NK-92 treated with Interleukin-12 subunit alpha and Interleukin-12 subunit beta, amount 100 ng/mL, for 24 hours (cell line): ENCODE measurements at places on chromosomes 3 and 15.

- DNase-seq = no peak
Observed at GRCh38 chr3:72829701-72830100, 18.5 kb downstream of the SHQ1 start.

GRCh38 chr3:152270937-152271336 lies 2.2 kb downstream of the MBNL1 start:
- no peak for DNase-seq

DNA sequence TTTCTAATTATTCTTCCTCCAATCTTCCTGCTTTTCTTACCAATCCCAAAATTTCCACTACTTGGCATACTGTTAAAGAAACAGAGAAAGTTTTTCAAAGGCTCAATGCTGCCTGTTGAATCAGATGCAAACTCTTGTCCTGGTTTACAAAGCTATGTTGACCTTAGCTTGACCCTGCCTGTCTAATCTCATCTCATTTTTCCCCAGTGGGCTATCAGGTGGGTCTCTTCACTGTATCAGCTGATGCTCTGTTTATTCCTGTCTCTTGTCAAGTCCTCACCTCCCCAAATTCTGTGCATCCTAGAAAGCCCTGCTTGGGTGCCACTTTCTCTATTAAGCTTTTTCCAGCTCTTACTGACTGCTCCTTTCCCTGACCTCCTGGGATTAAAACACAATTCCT lies 18.2 kb downstream of the NFKBIZ start:
- no peak for DNase-seq

DNA sequence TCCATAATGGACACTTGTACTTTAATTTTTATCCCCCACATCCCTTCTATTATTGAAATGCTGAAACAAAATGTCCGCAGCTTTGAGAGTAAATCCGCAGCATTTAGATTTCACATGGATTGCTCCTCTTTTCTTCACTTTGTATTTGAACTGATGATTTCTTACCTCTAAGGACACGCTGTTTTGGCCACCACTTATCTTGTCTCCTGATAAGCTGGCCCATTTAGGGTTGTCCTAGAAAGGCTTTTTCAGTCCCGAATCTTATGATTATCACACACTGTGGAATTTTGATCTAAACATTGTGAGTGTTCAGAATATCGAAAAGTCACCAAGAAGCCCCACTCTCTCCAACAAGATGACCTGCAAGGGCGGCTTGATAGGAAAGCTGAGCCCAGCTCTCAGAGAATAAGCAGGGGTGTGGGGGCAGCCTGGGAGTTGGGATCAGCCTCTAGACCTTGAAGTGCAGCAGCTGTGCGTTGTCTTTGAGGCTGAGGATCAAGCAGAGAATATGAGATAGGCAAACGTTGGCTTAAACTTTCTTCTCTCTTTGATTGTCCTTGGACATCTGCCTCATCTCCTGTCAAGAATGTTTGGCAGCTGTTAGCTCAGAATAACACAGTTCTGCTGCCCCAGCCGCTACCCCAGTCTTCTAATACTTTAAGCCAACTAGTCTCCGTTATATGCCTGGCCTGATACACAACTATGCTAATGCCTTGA lies 399.7 kb upstream of the NR2F2 start:
- no peak for DNase-seq

GRCh38 chr3:110971010-110971601 lies 100.5 kb upstream of the NECTIN3 start:
- DNase-seq = no peak

GRCh38 chr15:96234109-96234892 lies 96.2 kb upstream of the NR2F2 start:
- no peak for DNase-seq

GRCh38 chr3:141708367-141708766 lies 29.7 kb upstream of the RNF7 start:
- DNase-seq = no peak

DNA sequence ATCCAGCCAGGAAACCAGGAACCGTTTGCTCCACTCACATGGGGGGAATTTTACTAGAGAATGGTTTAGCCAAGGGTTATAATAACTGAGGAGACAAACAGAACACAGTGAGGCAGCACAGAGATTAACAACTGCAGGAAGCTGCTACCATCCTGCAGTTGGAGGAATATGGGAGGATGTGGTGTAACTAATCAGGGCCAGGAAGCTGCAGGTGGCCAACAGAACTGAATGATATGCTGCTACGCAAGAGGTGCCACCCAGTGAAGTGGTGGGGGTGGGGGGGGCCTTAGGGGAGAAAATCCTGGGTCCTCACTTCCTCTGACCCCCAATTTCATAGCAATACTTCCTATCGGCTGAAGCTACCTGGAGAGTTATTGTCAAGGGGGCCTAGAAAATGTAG lies 306.4 kb upstream of the STT3B start:
- no peak for DNase-seq

- no peak for DNase-seq
Observed at GRCh38 chr3:4753073-4753691, 226.1 kb upstream of the BHLHE40 start.

DNA sequence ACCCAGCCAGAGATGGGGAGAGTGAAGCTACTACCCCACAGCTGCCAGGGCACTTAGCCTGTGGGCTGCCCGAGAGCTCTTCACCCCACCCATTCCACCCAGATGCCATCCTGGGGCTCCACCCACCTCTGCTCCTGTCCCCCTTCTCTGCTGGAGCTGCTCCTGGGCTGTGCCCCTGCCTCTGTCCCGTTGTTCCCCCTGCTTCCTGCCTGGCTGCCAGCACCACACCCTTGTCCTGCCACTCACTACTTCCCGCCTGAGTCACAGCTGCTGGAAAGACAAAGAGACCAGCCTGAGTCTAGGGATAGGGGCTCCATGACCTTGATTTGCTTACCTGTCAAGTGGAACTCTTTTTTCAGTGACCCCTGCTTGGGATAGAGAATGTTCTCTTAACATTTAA lies 12.4 kb downstream of the GNAI2 start:
- no peak for DNase-seq

DNA sequence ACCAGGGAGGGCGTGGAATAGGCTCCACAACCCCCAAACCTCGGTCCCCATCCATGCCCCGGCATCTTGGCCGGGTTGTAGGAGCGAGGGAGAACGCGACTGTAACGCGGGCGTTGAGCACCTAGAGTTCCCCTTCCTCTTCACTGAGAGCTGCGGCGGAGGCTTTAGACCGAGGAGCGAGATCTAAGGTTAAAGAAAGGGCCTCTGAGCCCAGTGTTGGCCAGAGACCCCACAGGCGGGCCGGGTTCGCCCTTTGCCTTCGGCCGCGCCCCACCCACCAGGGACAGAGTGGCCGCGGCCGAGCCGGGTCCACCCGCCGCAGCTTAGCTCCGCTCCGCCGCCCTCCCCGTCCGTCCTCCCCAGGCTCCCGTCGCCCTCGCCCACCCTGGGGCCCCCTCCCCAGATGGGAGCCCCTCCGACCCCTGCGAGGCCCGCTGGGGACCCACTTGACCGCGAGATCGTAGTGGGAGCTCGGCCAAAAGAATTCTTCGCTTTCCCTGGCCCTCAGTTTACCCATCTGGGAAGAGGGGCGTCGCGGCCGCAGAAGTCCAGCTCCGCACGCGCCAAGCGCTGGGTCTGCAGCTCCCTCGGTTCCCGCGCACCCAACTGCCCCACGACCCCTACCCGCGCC lies 425 bp downstream of the ANPEP start:
- no peak for DNase-seq

GRCh38 chr3:148307443-148307843 lies 390.3 kb upstream of the AGTR1 start:
- DNase-seq = no peak

- DNase-seq = no peak
Observed at GRCh38 chr3:141386611-141387111, 18.4 kb downstream of the ZBTB38 start.

DNA sequence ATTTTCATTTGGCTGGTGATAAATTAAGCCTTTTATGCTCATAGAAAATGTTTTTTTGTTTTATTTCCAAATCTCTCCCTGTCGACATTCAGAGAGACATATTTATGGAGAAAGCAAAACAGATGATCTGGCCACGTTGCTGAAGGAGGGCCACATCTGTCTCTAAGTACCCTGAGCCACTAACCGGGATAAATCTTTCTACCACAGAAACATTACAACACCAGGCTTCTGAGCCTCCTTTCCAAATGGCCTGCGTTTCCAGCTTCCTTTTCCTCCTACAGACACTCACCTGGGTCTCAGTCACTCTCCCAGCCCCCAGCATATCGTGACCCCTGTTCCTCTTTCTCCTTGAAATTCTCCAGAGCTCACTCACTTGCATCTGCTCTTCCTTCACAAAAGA lies 161.0 kb downstream of the ARRDC4 start:
- no peak for DNase-seq

- no peak for DNase-seq
Observed at GRCh38 chr3:134447351-134447750, 38.4 kb downstream of the ANAPC13 start.

DNA sequence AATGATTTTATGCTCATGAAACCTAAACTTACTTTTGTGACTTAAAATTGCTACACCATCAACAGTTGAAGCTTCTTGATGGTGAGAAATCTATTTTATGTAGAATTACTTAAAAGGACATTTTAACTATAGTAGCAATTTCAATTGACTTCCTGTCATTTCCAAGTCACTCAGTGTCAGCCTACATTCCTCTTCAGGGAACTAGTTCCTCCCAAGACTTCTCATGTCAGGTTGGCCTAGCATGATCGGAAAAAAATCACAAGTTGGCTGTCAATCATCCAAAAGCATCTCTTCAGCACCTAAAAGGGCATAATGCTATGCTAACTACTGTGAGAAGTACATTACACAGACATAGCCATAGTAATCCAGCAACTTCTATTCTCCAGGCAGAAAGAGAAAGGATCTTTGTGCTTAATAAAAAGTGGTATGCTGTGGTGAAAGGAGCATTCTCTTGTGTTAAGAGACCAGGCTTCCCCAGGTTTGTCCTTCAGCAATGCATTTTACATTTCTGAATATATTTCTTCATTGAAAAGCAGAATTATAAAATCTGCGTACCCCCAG lies 893.7 kb downstream of the AGBL1 start:
- DNase-seq = no peak

DNA sequence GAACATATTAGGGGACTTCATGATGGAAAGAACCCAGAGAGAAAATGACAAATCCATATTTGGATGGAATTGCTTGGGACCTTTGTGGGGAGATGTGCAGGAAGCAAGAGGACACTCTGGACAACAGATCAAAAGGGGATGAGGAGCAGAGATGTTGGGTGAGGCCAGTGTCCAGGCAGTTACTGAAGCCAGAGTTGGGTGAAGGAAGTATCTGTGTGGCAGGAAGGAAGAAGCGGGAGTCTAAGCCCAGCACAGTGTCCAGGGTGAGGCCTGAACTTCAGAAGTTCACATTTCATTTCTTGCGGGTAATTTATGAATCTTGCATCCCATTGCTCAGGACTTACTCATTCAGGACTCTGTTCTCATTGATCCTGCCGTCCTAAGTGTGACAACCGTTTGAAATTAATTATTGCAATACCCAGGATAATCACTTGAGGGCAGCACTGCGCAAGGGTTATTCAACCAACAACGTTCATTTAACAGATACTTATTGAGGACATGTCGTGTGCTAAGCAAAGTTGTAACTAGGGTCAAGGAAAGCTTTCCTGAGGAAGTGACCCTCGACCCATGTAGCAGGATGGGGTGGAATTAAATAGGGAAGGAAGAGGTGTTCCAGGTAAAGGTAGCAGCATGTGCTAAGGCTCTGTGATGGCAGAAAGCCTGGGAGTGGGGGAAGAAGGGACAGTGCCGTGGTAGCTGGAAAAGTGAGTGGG lies 61.3 kb upstream of the CMTM8 start:
- DNase-seq = no peak

DNA sequence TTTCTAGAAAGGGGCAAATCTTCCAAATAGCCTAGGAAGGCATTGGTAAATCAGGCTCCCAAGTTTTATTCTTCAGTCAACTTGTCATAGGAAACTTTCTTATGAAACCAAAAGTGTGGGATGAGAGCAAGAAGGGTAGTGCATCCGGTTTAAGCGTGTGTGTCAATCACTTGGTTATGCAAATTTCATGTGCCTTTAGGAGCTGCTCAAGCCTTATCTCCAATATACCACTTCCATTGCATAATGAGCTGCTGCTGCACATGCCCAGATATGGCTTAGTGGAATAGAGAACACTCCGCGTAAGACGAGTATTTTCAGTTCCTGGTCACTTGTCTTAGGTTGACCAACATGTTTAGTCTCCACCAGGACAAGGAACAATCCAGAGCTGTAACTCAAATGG lies 242.1 kb downstream of the CBLB start:
- no peak for DNase-seq

- DNase-seq = no peak
Observed at GRCh38 chr3:183812761-183813445, 12.5 kb downstream of the MAP6D1 start.

- no peak for DNase-seq
Observed at GRCh38 chr15:58597943-58598828, 151.3 kb downstream of the ADAM10 start.

GRCh38 chr15:92892201-92892555 lies 7.9 kb upstream of the CHD2 start:
- DNase-seq = no peak

GRCh38 chr3:57164657-57165573 lies at the start of gene IL17RD:
TSS of gene IL17RD (minus strand) at chr3:57165353. CDS start at chr3:57165286, 67 bp downstream.
- no peak for DNase-seq

DNA sequence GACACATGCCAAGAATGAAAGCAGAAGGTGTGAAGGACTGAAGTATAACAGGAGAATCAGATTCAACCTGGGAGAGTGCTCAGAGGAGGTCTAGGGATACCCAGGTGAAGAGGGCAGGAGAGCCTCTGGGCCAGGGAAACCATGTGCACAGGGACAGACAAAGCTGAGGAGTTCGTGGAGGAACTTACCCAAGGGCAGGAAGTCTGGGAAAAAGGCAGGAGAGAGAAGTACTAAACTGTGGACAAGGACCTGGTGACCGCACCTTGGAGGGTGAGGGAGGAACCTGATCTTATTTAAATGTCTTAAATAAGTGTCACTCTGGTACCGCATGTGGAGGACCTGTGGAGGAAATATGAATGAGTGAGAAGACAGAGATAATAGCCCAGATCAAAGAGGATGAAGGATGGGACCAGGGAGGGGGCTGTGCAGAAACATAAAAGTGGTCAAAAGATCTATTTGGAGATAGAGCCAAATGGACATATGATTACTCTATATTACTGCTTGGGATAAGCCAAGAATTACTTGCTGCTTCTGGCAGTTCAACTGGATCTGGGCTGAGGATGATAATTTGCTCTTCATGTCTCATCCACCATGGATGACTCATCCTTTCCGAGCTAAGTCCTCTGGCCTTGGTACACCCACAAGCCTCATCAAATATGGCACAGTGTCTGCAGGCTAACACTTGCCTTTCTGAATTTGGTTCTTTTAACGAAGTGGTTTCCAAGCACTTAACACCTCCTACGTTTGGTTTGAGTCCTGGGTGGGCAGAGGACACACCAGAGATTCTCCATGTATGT lies 116.9 kb upstream of the NMNAT3 start:
- DNase-seq = no peak

- DNase-seq = no peak
Observed at GRCh38 chr15:66423149-66423548, 36.4 kb downstream of the MAP2K1 start.
